ENCODE measurements at places on chromosomes 1 and 21. TPM values are rescaled to one million over a fixed set of nuclear protein-coding genes. Genes with fewer than 3 reads are reported as not detected.

- no peak for DNase-seq
These were observed 68.6 kb upstream of the ANGPTL1 start for GRCh38 chr1:178939338-178940067.

GRCh38 chr1:37849480-37849879, 9.9 kb downstream of the MTF1 start:
- DNase-seq = no peak

DNA sequence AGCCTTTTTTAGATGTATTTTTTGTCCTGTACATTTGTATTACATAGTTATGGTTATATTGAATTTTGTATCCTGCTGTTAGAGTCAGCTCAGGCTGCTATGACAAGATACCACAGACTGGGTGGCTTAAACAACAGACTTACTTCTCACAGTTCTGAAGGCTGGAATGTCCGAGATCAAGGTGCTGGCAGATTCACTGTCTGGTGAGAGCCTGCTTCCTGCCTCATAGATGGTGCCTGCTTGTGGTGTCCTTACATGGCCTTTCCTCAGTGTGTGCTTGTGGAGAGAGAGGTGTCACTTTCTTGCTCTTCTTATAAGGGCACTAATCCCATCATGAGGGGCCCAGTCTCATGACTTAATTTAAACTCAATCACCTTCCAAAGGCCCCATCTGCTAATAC, 23.1 kb upstream of the MYSM1 start:
- DNase-seq = no peak

The TIE1 gene
- total RNA-seq = 10.7 TPM

- no peak for DNase-seq
These were observed 508.1 kb downstream of the DPYD start for GRCh38 chr1:97412737-97413136.

DNA sequence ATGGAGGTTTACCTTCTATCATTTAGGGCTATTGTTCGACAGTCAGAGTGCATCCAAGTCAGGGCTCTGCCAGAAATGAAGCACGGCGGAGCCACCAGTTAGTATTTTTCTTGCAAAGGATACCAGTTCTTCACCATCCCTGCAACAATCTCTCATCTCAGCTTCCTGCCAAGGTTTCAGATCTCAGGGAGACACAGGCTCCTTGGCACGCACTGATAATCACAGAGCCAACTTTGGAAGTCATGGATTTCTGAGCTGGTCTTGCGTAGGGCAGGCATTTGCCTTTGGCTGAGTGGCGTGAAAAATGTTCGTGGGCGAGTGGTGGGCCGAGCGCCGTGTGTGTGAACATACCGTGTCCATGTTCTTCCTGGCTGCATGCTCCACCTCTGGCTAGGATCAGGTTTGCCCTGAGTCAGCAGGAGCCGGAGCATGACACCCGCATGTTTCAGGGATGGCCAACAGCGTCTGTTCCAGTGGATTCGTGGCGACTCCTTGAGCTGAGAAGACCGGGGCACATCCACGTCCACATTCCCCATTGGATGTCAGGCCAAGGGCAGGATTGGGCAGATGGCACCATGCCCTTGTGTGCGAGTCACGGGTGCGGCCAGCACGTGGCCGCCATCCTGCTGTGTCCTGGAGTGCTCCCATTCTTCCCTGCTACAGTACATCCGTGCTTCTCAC, 118.5 kb upstream of the C1orf174 start:
- DNase-seq = no peak

DNA sequence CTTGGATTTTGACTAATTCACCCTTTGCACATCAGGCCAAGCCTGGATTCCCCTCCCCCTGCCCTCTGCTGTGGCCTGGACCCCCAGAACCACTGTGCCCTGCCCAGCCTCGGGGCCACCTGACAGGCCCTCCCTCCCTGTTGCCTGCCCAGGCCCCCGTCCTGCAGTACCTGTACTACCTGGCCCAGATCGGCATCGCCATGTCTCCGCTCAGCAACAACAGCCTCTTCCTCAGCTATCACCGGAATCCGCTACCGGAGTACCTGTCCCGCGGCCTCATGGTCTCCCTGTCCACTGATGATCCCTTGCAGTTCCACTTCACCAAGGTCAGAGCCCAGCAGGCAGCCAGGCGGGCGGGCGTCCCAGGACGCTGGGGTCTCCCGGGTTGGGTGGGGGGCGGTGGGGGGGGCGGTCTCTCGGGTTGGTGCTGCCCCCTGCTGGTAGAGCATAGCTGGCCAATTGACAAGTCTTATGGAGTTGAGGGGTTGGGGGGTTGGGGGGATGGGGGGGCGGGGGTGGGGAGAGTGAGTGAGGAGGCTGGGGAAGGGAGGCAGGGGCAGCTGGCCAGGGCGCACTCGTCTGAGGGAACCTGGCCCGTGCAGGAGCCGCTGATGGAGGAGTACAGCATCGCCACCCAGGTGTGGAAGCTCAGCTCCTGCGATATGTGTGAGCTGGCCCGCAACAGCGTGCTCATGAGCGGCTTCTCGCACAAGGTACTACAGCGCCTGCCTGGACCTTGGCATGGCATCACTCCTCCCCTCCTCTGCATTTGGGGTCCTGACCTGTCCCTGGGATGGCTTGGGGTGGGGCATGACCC, 10.7 kb downstream of the AMPD2 start:
- DNase-seq = peak; percentile 22

GRCh38 chr1:245682638-245683628, 528.1 kb downstream of the KIF26B start:
- DNase-seq = no peak

GRCh38 chr1:39829791-39830533, 41.3 kb upstream of the BMP8B start:
- DNase-seq = no peak

The PTBP2 gene
- total RNA-seq = 33.1 TPM

DNA sequence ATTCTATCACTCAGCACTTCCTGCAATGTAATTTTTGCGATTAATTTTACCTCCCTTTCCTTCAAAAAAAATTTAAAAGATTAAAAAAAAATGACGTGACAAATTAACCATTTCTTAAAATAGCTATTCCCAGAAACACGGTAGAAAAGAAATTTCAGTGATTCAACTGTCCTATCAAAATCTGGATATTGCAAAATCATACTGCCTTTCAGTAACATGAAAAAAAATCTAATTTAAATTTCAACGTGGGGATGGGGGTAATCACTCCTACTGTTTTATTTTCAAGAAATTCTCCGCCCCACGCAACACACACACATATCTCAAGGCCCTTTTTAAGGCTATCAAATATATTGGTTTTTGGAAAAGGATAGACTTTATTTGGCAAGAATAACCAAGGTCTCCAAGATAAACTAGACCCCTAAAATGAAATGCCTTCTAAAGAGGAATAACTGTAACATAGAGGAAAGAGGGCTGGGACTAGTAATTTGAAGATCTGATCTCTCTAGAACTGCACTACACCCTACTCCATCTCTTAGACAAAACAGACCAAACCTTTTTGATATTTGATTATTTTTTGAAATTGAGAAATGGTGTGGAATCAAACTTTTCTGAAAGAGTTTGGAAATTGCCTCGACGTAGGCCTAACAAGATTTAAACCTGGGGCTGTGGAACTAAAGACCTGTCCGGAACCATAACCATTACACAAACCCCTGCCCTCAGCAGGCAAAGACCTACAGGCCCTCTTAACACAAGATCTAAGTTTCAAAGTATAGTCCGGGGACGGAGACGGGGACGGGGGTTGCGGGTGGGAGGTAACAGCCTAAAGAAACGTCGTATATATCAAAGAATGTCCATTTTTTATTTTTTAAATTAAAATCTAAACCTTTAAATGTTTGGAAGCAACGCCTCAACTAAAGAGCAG, 941 bp downstream of the ARNT start:
- DNase-seq = no peak

- DNase-seq = no peak
These were observed at the start of gene ANKRD65 for GRCh38 chr1:1421147-1421906. Gene ANKRD65, minus strand, starts transcription at chr1:1421276. Its CDS starts 271 bp downstream, at chr1:1421005.

GRCh38 chr1:42942444-42942843, 16.2 kb downstream of the SLC2A1 start:
- DNase-seq = no peak

GRCh38 chr1:186896211-186896610, 67.5 kb downstream of the PLA2G4A start:
- DNase-seq = no peak

GRCh38 chr1:156429313-156430060, 60.5 kb downstream of the RHBG start:
- no peak for DNase-seq

The SDHC gene
- 97.3 TPM for total RNA-seq

The PGLYRP3 gene
- total RNA-seq = not detected

The BEND5 gene
- total RNA-seq = 5.1 TPM

The INSRR gene
- total RNA-seq = 0.14 TPM
